ENCODE measurements at places on chromosomes 11 and 22. TPM values are rescaled to one million over a fixed set of nuclear protein-coding genes. Genes with fewer than 3 reads are reported as not detected.

Gene APOL5
- not detected for total RNA-seq

Gene SF1
- total RNA-seq: 58.8 TPM

Gene LPXN
- total RNA-seq: 1.9 TPM

Gene GALNT18
- total RNA-seq: 0.94 TPM

Gene SCUBE2
- total RNA-seq: 0.79 TPM

Gene TPBGL
- total RNA-seq: not detected

Gene NAA40
- 7.4 TPM for total RNA-seq

Gene TRABD
- 20.3 TPM for total RNA-seq

Gene OR51L1
- total RNA-seq: not detected

Gene PCSK7
- total RNA-seq: 28.2 TPM

Gene NCAM1
- not detected for total RNA-seq

Gene OLFML1
- 16.4 TPM for total RNA-seq

Gene HMGXB4
- 9.2 TPM for total RNA-seq

Gene MPEG1
- total RNA-seq: not detected

Gene C11orf87
- total RNA-seq: 0.16 TPM

Gene CECR2
- total RNA-seq: not detected

Gene BEST1
- total RNA-seq: 4.6 TPM

Gene HBG2
- 0.32 TPM for total RNA-seq

Gene SIK2
- 10.0 TPM for total RNA-seq

Gene OR4D5
- not detected for total RNA-seq

Gene TMEM45B
- not detected for total RNA-seq

Gene PNPLA3
- total RNA-seq: 1.7 TPM

Gene MTFP1
- total RNA-seq: 2.0 TPM

Gene TMEM121B
- total RNA-seq: 0.09 TPM

Gene NUMA1
- total RNA-seq: 154 TPM

Gene ELFN2
- total RNA-seq: 0.32 TPM

Gene HEPHL1
- not detected for total RNA-seq

Gene ACR
- not detected for total RNA-seq

Gene TYR
- total RNA-seq: not detected

Gene SOX10
- total RNA-seq: not detected
